ENCODE measurements at places on chromosomes 3 and 15. TPM values are rescaled to one million over a fixed set of nuclear protein-coding genes. Genes with fewer than 3 reads are reported as not detected.

GRCh38 chr3:194661946-194662345 lies 10.0 kb downstream of the LSG1 start:
- no peak for DNase-seq

DNA sequence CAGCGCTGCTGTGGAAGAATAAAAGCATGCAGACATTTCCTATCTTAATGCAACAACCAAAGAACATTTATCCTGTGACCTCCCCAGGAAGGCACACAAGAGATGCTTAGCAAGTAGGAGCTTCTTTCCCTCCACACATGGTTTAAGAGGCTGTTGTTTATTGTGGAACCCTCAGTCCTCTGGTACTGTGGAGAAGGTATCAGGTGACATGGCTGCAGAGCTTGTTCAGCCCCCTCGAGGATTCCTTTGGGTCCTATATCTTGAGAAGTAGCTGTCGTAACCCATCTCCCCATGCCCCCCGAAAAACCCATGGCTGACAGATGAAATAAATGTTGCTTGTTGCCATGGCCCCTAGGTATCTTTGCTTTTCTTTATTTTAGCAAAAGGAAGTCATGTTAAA lies 20.3 kb upstream of the ETV5 start:
- no peak for DNase-seq

GRCh38 chr3:27570421-27571106 lies 86.4 kb upstream of the SLC4A7 start:
- DNase-seq = no peak

DNA sequence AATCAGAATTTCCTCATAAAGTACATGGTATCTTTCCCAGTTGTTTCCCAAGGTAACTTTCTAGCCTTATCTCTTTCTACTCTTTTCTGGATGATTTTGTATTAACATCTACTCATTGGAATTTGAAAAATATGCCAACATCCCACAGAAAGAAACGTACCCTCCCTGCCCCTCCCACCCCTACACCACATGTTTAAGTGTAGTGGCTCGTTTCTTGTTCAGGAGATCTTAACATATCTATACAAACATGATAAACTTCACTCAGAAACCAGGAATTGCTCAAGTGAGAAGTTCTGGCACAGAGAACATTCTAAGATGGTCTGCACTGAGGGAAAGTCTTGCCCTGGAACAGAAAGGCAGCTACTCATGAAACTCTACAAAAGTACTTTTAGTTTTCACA lies 404.7 kb downstream of the SOX2 start:
- DNase-seq = no peak

DNA sequence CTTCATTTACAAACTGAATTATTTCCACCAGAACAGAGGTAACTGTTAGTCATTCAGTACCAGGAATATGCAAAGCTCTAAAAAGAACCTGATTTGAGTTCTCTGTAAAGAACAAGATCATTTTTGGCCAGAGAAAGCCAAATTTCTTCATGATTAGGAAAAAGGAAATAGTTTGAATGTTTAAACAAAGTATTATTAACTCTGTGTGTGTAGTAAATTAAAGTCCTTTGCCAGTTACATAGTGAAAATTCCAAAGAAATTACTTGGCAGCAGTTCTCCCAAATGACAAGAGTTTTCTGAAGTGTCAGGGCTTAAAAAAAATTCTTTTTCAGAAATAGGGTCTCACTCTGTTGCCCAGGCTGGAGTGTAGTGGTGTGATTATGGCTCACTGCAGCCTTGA lies 24.5 kb downstream of the QTRT2 start:
- no peak for DNase-seq

GRCh38 chr3:122324871-122325323 lies at the start of gene CSTA:
TSS of gene CSTA (plus strand) at chr3:122325248. CDS start at chr3:122325293, 45 bp downstream.
- DNase-seq = no peak

GRCh38 chr3:60363817-60364216 lies 887.4 kb downstream of the FHIT start:
- DNase-seq = no peak

DNA sequence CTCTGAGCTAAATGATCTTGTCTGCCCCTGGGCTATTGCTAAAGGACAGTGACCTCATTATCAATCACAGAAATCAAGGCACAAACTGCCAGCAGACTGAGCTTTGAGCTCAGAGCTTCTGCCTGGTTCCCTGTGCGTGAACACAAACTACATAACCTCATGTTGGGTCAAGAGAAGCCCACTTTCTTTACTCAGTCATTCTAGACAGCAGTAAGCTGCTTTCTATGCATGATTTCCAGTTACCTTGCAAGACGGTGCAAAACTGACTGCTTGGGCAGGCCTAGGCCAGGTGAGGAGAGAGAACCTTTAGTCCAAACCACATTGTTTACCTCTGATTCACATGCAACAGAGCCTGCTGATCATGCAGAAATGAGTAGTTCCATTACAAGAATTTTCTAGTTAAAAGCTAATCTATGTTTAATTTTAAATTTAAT lies 75.1 kb downstream of the ARRDC4 start:
- DNase-seq = no peak

GRCh38 chr15:56295433-56295832 lies 51.8 kb upstream of the RFX7 start:
- no peak for DNase-seq

- no peak for DNase-seq
Measured at GRCh38 chr3:156705761-156706616, 31.6 kb downstream of the TIPARP start.

DNA sequence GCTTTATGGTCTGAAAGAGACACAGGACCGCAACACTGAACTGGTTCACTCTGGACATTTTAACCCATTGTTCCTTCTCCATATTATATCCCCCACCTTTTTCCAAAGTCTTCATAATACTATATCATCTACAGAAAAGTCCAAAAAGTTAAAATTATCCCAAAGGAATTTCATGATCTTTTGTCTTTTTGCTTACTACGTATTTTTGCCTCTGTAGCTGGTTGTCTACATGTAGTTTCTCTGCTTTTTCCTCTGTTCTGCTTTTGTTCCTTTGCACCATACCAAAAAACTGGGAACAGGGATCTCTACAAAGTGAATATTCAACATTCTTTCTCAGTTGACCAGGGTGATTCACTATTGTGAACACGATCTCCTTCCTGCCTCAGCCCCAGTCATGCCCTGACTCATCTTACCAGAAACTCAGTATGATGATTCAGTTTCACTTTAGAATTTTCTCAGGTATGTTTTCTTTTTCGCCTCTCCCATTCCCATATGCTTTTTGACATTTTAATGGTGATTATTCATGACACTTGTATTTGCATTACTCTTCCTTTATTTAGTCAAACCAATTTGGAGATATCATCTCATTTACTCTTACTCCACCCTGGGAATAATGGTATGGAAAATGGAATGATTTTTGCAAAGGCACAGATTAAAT lies 14.5 kb downstream of the EMC4 start:
- DNase-seq = no peak

- peak; percentile 36 for DNase-seq
Measured at GRCh38 chr3:71581457-71582035, 2.0 kb downstream of the FOXP1 start.

DNA sequence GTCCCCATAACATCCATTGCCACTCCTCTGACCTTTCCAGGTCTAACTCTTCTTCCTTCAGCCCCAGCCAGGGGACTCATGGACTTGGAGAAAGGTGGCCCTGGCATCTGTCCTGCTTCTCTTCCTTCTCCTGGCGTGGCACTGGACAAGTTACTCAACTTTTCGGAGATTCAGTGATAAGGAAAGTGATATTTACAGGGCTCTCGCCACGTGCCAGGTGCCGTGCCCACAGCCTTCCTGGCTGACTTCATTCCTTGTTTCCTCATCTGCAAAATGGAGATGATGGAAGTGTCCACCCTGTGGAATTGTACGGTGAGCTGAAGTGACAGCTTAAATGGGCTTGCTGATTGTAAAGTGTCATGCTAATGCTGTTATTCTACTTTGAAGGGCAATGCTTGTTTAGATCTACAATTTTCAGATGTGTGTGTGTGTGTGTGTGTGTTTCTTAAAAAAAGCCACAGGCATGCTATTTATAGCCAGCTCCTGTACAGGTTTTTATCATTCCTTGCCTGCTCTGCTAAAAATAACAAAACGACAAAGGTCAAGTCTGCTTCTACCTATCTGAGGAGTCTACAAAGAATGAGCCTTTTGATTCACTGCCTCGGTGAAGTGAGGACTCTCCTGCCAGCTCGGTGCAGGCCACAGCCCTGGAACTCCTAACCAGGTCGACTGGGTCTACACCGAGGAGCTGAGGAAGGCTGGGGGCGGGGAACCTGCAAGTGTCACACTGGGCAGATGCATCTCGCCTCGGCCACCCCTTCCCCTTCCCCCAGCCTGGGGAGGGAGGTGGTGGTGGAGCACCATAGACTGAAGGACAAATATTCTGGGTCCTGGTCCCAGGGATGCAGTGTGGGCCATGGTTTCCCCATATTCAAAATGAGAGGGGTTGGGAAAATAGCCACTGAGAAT lies 11.4 kb upstream of the ATP2B2 start:
- DNase-seq = no peak

DNA sequence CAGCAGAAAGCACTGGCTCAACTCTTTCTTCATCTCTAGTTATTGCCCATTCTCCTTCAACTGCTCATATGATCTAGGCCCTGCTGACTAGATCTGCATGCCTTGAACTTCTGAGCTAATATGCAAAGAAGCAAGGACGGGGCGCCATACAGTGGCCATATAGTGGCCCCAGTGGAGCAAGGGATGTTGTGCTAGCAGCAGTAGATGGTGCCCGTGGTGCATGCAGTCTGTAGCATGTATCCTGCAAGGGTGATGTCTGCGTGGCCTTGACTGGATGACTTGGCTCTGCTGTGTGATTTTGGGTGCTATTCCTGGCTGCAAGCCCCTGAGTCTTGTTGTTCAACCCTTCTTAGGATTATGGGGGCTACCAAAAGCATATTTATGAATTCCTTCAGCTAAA lies 12.2 kb upstream of the NMD3 start:
- DNase-seq = no peak

- no peak for DNase-seq
Measured at GRCh38 chr3:134993011-134993410, 198.0 kb downstream of the EPHB1 start.

- peak; percentile 88 for DNase-seq
Measured at GRCh38 chr3:133040696-133041523, 2.7 kb downstream of the TMEM108 start.

- peak; percentile 45 for DNase-seq
Measured at GRCh38 chr3:184417619-184418327, 37.9 kb downstream of the CHRD start.

GRCh38 chr3:197547306-197548011 lies 8.3 kb downstream of the BDH1 start:
- DNase-seq = no peak

- no peak for DNase-seq
Measured at GRCh38 chr3:25090698-25091453, 337.2 kb upstream of the RARB start.

GRCh38 chr15:20355256-20355868 lies 186.2 kb downstream of the GOLGA6L6 start:
- no peak for DNase-seq

- DNase-seq = no peak
Measured at GRCh38 chr3:133970916-133971315, 58.8 kb downstream of the SLCO2A1 start.

DNA sequence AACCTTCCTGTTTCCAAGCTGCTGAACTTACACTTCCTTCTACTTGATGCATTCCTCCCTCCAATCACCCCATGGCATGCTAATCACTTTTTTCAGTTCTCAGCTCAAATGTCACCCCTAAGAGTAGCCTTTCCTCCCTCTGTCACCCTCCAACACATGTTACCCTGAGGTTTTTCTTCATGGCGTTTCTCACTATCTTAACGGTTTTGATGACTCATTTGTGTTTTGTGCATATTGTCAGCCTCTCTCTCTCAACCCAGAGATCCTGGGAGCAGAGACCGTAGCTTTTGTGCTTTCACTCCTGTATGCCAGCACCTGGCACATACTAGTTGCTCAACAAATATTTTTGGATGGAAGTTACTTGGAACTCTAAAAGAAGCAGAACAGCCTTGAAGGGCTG lies 24.5 kb downstream of the LRRC3B start:
- DNase-seq = no peak

- DNase-seq = no peak
Measured at GRCh38 chr3:112005091-112005672, 6.5 kb downstream of the TAGLN3 start.

GRCh38 chr3:135860761-135861160 lies 104.8 kb upstream of the PPP2R3A start:
- DNase-seq = no peak

GRCh38 chr3:160830796-160831195 lies 74.8 kb downstream of the PPM1L start:
- DNase-seq = peak; percentile 13

- DNase-seq = no peak
Measured at GRCh38 chr15:31027910-31028578, 36.6 kb upstream of the MTMR10 start.

DNA sequence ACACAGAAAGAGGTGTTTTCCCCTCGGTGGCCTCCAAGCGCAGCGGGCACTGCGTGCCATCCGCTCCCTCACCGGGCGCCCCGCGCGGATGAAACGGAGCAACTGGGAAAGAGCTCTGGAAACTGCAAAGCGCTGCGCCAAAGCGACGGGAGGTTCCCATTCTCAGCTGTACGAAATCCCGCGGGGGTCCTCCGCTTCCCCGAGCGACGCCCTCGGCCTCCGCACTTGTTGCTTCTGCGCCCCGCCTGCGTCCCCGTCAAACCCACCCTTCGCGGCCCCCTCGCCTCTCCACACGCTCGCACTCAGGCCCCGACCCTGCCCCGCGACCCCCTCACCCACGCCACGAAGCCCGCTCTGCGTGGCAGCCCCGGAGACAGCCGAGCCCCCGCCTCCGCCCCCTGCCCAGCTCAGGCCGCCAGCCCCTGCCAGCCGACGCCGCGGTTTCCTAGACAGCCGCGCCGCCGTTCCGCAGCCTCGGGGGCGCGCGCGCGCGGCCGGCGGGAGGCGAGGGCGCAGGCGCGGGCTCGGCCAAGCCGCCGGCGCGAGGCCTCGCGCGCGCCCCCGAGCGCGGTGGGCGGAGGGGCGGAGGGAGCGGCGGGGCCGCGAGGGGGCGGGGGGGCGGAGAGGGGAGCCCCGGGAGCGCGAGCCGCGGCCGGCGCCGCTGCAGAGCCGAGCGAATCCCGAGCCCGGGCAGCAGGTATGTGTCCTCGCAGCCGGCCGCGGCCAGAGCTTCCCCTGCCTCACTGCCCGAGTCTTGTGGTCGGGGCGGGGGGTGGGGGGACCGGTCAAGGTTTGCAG lies at the start of gene TMEM266:
Gene TMEM266 (plus strand): TSS at position 666 of the 798 bp plus-strand sequence. CDS start 74,279 bp downstream, outside the sequence.
- peak; percentile 40 for DNase-seq

- DNase-seq = no peak
Measured at GRCh38 chr15:81388436-81388770, 14.4 kb upstream of the TMC3 start.

PTPRG gene
- 55.8 TPM for polyA plus RNA-seq

C3orf49 gene
- polyA plus RNA-seq = 0.73 TPM

SLC51A gene
- 7.2 TPM for polyA plus RNA-seq

CYP8B1 gene
- 0.28 TPM for polyA plus RNA-seq

STRC gene
- 0.75 TPM for polyA plus RNA-seq

AVEN gene
- 14.9 TPM for polyA plus RNA-seq
